Left ventricle myocardium inferior (tissue), 1 donor: ENCODE measurements at places on chromosomes 16 and 17. TPM values are rescaled to one million over a fixed set of nuclear protein-coding genes. Genes with fewer than 3 reads are reported as not detected.

- no peak overlapping the region for H3K27ac ChIP-seq
- H3K4me1 ChIP-seq: peaks cover 23% of the 10 kb centered on the region
- H3K36me3 ChIP-seq: no peaks in the 10 kb centered on the region
Observed at GRCh38 chr16:86868786-86869185, 290.4 kb downstream of the FOXL1 start.

- peaks cover 69% of the 10 kb centered on the region for H3K4me1 ChIP-seq
- peaks cover 33% of the 10 kb centered on the region for H3K36me3 ChIP-seq
- DNase-seq: no peak
- peak overlapping the region; percentile 84 for H3K4me3 ChIP-seq
- no peaks in the 10 kb centered on the region for H3K27me3 ChIP-seq
- peak overlapping the region; percentile 100 for H3K27ac ChIP-seq
Observed at GRCh38 chr17:44219108-44219615, 313 bp downstream of the UBTF start.

- H3K27me3 ChIP-seq: no peaks in the 10 kb centered on the region
- no peaks in the 10 kb centered on the region for H3K36me3 ChIP-seq
- peak overlapping the region; percentile 76 for H3K4me3 ChIP-seq
- DNase-seq: peak; percentile 38
- H3K4me1 ChIP-seq: peaks cover 37% of the 10 kb centered on the region
- peak overlapping the region; percentile 76 for H3K27ac ChIP-seq
Observed at GRCh38 chr17:28372203-28372944, 880 bp downstream of the SARM1 start.

DNA sequence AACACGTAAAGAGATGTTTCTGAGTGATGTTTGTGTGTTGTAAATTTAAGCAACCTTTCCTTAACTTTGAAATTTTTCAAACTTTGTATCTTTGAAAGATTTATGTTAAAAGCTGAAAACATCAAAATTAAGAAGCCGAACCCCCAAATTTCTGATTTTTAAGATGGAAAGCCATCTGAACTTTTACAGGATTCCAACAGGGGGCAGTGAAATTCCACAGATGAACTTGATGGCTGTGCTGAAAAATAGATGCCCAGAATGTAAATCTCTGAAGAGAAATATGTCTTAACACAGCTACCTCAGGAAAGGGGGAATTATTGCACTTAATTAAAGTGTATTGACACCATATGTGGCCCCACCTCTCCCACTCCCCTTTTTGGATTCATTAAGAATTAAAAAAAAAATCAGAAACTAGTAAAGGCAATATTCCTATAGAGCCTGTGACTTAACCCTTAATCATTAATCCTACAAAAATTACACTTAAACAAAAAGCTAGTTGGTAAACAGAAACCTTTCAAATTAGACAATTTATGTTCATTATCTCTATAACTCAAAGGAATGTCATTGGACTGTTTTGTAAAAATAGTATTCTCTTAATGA lies 597.9 kb downstream of the KCNJ2 start:
- H3K4me3 ChIP-seq: no peak overlapping the region
- no peak for DNase-seq
- no peaks in the 10 kb centered on the region for H3K27me3 ChIP-seq
- H3K36me3 ChIP-seq: no peaks in the 10 kb centered on the region

GRCh38 chr17:17575360-17576251 lies 15.9 kb downstream of the PEMT start:
- no peak overlapping the region for H3K27ac ChIP-seq
- no peak overlapping the region for H3K4me3 ChIP-seq
- DNase-seq: no peak
- H3K36me3 ChIP-seq: peaks cover 9% of the 10 kb centered on the region
- no peaks in the 10 kb centered on the region for H3K27me3 ChIP-seq
- H3K4me1 ChIP-seq: peaks cover 15% of the 10 kb centered on the region

DNA sequence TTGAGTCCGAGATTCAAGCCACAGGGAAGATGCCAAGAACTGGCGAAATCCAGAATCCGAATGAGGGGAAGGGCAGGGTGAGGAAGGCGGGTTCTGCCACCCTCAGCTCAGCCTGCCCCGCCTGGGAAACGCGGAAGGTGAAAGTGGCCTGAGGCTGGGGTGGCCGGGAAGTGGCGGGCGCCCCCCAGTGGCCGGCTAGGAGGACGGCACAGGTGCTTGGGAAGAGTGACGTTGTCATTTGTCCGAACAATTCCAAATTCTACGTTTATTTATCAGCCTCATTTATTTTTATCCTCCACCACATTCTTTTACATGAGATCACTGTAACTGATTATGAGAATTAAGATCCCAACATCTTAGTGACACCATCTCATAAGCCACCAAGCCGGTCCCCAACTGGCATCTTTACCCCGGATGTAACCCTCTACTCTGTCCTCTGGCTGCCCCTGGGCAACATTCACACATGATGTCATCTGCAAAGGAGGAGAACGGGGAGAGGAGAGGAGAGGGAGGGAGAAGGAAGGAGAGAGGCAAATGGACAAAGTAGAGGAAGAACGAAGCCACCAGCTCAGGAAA lies 21.3 kb downstream of the SRCIN1 start:
- peak; percentile 56 for DNase-seq
- H3K27me3 ChIP-seq: peaks cover 96% of the 10 kb centered on the region
- no peak overlapping the region for H3K4me3 ChIP-seq

DNA sequence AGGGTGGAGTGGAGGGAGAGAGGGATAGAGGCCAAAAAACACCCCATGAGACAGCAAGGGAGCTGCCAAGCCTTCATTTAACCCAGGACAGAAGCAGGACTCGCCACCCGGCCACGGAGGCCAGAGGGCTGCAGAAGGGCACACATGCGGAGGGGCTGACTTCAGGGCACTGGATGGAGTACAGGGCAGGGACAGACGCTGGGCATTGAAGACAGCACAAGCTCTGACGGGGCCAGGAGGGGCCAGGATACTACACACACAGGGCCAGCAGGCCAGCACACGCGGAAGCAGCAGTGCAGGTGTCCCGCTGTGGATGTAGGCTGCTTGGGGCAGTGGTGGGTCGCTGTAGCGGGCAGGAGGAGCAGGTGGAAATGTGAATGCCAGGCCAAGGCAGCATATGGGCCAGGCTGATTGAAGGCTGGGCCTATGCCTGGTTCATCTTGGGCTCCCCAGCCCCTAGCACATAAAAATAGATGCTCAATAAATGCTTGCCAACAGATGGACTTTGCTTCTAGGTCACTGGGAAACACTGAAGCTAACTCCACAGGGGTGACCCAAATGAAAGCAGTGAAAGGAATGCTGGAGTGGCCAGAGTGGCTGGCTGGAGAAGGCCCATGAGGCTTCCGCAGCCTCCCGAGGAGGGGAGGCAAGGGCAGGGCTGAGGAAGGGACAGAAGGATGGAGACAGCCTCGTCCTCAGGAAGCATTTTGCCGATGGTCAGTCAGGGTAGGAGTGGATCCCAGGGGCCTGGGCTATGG lies 61.6 kb downstream of the GNA13 start:
- no peaks in the 10 kb centered on the region for H3K27me3 ChIP-seq
- H3K4me3 ChIP-seq: no peak overlapping the region
- no peak overlapping the region for H3K27ac ChIP-seq

DNA sequence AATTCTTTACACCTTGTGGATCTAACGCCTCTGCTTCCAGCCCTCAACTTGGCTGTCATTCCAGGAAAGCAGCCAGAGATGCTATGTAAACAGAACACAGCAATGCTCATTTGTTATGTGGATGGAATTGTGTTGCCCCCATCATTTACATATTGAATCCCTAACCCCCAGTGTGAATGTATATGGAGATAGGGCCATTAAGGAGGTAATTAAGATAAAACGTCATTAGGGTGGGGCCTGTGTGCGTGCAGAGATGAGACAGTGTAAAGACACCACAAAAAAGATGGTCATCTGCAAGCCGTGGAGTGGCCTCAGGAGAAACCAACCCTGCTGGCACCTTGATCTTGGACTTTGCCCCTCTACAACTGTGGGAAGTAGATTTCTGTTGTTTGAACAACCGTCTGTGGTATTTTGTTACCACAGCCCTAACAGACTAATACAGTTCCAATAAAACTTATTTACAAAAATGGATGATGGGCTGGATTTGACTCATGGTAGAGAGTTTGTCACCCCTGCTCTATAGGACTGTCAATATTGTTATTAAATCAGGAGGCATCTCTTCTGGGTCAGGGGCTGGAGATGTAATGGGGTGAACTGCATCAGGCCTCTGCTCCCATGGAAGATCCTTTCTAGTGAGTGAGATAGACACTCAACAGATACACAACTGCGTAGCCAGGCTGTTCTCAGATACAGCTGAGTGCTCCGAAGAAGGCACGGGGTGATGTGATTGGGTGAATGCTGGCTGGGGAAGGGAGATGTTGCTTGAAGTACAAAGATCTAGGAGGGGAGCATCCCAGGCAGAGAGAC lies 339.0 kb downstream of the SNX29 start:
- H3K27ac ChIP-seq: no peak overlapping the region

DNA sequence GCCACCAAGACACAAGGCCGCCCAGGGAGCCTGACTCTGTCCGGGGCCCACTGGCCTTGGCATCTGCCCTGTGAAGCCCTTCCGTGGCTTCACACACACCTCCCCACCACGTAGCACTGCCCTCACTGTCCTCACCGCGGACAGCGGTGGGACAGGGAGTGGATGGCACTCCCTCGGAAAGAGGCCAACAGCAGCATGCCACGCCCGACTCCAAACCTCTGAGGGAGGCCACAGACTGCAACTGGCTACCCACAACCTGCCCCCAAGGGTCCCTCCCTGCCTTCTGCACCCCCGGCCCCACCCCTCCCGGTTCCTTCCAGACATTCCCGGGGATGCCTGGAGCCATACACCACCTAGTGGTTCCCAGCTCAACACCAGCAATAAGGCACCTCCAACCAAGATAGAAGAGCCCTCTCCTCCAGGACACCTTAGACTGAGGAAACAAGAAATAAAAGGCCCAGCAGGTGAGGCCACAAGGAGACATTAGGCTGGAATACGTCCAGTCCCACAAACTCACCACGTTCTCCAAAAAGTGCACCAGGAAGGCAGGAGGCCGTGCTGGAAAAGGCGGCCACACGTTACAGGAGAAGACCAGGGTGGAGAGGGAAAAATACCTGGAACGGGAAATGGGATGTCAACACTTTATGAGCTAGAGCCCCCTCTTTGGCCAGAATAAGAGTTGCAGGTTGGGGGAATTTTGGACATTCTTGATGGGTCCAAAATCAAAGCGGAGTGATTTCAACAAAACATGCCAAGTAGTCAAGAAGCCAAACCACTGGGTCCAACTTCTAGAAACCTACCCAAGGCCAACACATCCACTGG lies 310.0 kb downstream of the SOX9 start:
- no peak overlapping the region for H3K27ac ChIP-seq
- no peak for DNase-seq
- H3K4me1 ChIP-seq: no peaks in the 10 kb centered on the region
- peaks cover 40% of the 10 kb centered on the region for H3K27me3 ChIP-seq
- no peaks in the 10 kb centered on the region for H3K36me3 ChIP-seq

DNA sequence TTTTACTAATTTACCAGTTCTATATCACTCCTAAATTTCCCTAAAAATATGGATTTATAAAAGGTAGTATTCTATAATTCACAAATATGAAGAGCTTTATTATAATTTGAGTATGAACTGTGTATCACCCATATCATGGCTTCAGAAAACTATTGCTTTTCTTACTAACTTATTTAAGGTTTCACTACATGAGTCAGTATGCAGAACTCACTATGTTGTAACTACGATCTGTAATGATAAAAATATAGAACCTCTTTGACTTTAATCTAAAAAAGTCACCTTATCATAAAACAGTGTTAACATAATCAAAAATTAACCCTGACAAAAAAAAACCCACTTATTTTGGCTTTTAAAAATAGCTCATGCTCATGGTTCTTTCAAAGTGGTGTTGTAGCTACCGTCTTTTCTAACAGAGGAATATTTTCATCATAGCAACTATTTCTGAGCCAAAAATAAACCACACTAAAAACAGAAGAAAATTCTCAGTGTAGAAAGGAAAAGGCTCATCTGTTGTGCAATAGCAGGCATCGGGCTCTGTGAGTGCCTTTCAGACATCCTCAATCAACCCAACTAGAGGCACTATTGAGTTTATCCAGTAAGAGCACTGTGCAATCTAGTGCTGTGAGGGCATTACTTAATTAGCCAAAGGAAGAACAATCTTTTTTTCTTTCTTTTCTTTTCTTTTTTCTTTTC lies 42.1 kb downstream of the ITGAM start:
- no peak for DNase-seq
- peaks cover 42% of the 10 kb centered on the region for H3K27me3 ChIP-seq
- no peaks in the 10 kb centered on the region for H3K36me3 ChIP-seq
- H3K27ac ChIP-seq: no peak overlapping the region

DNA sequence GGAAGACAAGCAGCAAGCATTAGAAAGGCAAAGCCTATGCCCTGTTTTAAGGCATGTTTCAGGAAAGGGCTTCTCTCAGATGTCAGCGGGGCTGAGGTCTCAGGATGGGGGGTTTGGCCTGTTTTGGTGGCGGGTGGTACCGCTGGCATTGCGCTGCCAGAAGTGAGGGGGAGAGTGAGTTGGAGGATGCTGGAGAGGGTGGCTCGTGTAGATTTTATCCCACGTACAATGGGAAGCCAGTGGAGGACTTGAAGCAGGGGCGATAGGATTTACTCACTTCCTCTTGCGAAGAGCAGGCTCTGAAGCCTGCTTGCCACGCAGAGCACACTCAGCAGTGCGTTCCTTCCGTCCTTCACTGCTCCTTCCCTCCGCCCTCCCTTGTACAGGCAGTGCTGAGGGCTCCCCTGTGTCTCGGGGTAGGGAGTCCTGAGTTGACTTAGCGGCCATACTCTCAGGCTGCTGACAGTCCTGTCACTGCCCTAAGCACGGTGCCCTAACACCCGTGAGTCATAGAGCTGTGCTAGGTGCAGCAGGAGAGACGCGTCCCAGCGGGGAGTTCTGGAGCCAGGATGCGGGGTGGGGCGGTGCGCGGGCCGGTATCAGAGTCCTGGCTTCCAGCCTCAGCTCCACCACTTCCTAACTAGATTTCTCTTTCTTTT lies 113.1 kb downstream of the SNX29 start:
- no peaks in the 10 kb centered on the region for H3K27me3 ChIP-seq
- H3K27ac ChIP-seq: peak overlapping the region; percentile 72
- peak overlapping the region; percentile 49 for H3K4me3 ChIP-seq
- DNase-seq: peak; percentile 37
- peaks cover 60% of the 10 kb centered on the region for H3K4me1 ChIP-seq

Gene PDE6G
- total RNA-seq: not detected
